ENCODE measurements at places on chromosomes 2 and 18.

- DNase-seq: no peak
Observed at GRCh38 chr2:241772063-241772499, 4.5 kb upstream of the GAL3ST2 start.

- DNase-seq: no peak
Observed at GRCh38 chr18:57533006-57533867, 53.3 kb downstream of the FECH start.

GRCh38 chr2:129883121-129883520 lies 96.3 kb upstream of the RAB6C start:
- no peak for DNase-seq

- no peak for DNase-seq
Observed at GRCh38 chr2:217162533-217162932, 302.7 kb upstream of the TNP1 start.

GRCh38 chr18:59733421-59733820 lies 36.2 kb upstream of the CCBE1 start:
- no peak for DNase-seq

- DNase-seq: no peak
Observed at GRCh38 chr2:13106302-13106701, 389.6 kb downstream of the TRIB2 start.

- DNase-seq: no peak
Observed at GRCh38 chr2:120481446-120482194, 135.7 kb downstream of the INHBB start.

DNA sequence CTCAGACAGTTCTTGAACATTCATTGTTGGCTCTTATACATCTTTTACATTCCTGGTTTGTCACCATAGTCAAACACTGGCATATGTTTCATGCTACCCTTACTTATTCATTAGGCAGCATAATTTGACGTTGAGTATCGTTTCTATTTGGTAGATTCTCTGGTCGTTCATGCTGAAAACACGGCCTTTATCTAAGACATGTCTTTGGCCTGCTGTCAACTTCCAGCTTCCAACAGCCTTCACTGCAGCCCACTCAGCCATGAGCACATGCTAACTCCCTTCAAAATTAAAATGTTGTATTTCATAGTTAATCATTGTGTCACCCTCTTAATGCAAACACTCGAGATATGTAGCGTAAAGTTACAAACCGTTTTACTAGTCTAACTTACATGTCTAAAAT lies 493.0 kb upstream of the NRP2 start:
- DNase-seq: no peak

DNA sequence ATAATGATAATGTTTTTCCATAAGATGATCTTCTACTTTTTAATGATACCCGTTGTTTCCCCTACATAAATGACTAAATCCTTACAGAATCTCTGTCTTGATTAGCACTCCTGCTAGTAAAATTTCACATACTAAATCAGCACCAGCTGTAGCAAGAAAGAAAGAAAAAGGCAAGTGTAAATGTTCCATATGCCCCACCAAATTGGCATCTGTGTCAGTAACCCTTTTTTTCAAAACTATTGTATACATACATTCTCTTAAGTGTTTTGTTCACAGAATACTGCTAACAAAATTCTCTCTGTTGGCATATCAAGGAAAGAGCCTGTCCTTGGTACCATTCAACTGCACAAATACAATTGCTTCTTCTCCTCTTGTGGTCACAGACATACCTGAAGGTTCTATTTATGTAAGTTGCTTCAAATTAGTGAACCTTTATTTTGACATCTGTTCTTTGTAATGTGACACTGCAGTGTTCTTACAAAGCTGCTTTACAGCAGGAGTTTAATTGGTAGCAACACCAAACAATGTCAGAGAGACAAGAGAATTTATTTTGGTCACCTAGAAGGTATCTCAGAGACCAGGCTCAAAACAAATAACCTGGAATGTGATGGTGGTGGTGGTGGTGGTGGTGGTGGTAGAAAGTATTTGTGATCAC lies 641.9 kb downstream of the ZEB2 start:
- no peak for DNase-seq
